Effector memory CD8-positive, alpha-beta T cell (primary cell): ENCODE measurements at places on chromosomes 7 and 10.

- no peak for DNase-seq
- H3K36me3 ChIP-seq: no peaks in the 10 kb centered on the region
- no peaks in the 10 kb centered on the region for H3K4me1 ChIP-seq
- no peak overlapping the region for H3K4me3 ChIP-seq
Observed at GRCh38 chr10:37552881-37553280, 304.5 kb downstream of the ZNF248 start.

GRCh38 chr10:45505311-45505710 is 131.3 kb downstream of the ALOX5 start:
- H3K4me3 ChIP-seq: no peak overlapping the region
- no peaks in the 10 kb centered on the region for H3K27me3 ChIP-seq
- peaks cover 6% of the 10 kb centered on the region for H3K36me3 ChIP-seq
- no peak for DNase-seq
- H3K27ac ChIP-seq: no peak overlapping the region

DNA sequence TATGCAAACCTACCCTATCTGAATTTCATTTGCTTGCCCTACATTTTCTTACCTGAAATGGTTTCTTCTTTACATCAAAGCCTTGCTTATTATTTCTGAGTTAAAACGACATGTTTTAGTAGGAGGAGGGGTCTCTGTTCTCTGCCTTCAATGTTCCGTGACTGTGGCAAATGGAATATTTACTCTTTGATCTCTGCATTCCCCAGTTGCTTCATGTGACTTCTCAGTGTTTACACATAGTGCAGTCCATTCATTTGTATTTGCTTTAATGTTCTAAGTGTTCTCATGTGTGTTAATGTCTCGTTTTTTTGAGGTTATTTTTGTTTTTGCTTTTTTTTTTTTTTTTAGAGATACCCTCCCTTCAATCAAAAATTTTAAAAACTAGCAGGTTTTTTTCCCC is 75.8 kb downstream of the GNAI1 start:
- no peaks in the 10 kb centered on the region for H3K4me1 ChIP-seq
- no peak for DNase-seq
- no peaks in the 10 kb centered on the region for H3K27me3 ChIP-seq
- no peak overlapping the region for H3K4me3 ChIP-seq

- H3K4me1 ChIP-seq: peaks cover 27% of the 10 kb centered on the region
- DNase-seq: no peak
- H3K4me3 ChIP-seq: no peak overlapping the region
- H3K27me3 ChIP-seq: no peaks in the 10 kb centered on the region
Observed at GRCh38 chr10:378930-379704, 243.9 kb downstream of the ZMYND11 start.

DNA sequence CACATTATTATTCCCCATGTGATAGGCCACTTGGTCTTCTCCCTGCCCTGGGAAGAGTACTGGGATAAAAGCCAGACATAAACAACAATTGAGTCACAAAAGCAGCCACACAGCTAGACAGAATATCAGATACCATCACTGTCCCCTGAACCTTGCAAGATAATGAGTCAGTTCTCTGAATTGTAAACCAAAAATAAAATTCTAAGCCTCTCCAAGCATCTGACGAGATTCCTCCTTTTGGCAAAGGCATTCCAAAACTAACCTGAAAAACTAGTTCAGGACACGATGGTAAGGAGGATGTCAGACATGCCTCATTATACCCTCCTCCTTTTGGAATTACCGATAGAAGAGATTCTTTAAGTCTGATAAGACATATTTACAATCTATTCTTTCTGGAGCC is 450.7 kb downstream of the HTR7 start:
- H3K36me3 ChIP-seq: no peaks in the 10 kb centered on the region
- H3K27ac ChIP-seq: no peak overlapping the region
- no peaks in the 10 kb centered on the region for H3K4me1 ChIP-seq
- no peak for DNase-seq
- no peak overlapping the region for H3K4me3 ChIP-seq

GRCh38 chr7:81232084-81232799 is 313.4 kb upstream of the SEMA3C start:
- H3K4me1 ChIP-seq: no peaks in the 10 kb centered on the region
- no peaks in the 10 kb centered on the region for H3K36me3 ChIP-seq
- DNase-seq: no peak
- H3K27me3 ChIP-seq: no peaks in the 10 kb centered on the region
- H3K4me3 ChIP-seq: no peak overlapping the region

GRCh38 chr10:920450-920849 is 11.1 kb downstream of the LARP4B start:
- H3K4me3 ChIP-seq: no peak overlapping the region
- H3K27me3 ChIP-seq: no peaks in the 10 kb centered on the region
- DNase-seq: no peak
- H3K4me1 ChIP-seq: peaks cover 38% of the 10 kb centered on the region
- H3K27ac ChIP-seq: peak overlapping the region; percentile 56

- no peak for DNase-seq
- H3K4me3 ChIP-seq: peak overlapping the region; percentile 71
Observed at GRCh38 chr10:19817231-19817933, 1.1 kb downstream of the PLXDC2 start.

DNA sequence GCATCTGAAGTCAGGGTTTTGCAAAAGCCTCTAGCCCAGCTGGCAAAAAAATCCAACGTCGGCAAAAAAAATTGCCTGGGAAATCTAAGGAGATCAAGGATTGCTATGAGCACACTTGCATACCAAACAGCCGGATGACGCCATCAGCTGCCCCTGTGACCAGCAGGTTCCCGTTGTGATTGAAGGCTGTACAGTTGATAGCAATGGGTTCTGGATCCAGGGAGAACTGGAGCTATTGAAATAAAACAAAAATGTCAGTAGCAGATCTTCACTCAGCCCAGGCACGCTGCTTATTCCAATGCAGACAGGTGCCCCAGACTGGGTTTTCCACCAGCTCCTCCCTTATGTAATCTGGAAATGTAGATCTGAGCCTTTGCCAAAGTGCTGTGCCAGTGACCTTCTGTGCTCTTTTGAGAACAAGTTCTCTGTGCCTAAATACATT is 18.7 kb upstream of the CYREN start:
- no peaks in the 10 kb centered on the region for H3K27me3 ChIP-seq
- DNase-seq: no peak
- no peaks in the 10 kb centered on the region for H3K4me1 ChIP-seq
- H3K36me3 ChIP-seq: peaks cover 59% of the 10 kb centered on the region
- no peak overlapping the region for H3K4me3 ChIP-seq

- H3K4me3 ChIP-seq: no peak overlapping the region
- H3K36me3 ChIP-seq: no peaks in the 10 kb centered on the region
- no peaks in the 10 kb centered on the region for H3K27me3 ChIP-seq
- no peaks in the 10 kb centered on the region for H3K4me1 ChIP-seq
Observed at GRCh38 chr10:116490028-116490662, 55.6 kb upstream of the PNLIP start.

DNA sequence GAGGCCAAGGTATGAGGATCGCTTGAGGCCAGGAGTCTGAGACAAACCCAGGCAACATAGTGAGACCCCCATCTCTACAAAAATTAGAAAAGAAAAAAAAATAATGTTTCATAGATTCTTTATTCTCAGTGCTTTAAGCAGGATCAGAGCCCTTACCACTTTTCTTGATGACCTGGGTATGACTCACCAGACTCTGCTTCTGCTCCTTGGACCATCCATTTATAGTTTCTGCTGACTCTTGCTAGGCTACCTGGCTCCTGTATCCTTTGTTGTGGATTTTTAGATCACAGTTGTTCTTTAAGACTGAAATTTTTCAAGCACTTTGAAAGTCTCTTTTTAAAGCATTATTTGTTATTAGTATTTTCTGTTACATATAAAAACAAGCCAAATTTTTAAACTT is 411.1 kb downstream of the GFRA1 start:
- H3K4me3 ChIP-seq: no peak overlapping the region
- H3K27ac ChIP-seq: no peak overlapping the region
- H3K27me3 ChIP-seq: no peaks in the 10 kb centered on the region
- DNase-seq: no peak
- peaks cover 3% of the 10 kb centered on the region for H3K36me3 ChIP-seq

- H3K27me3 ChIP-seq: peaks cover 7% of the 10 kb centered on the region
- H3K4me1 ChIP-seq: no peaks in the 10 kb centered on the region
- H3K4me3 ChIP-seq: no peak overlapping the region
Observed at GRCh38 chr10:48976196-48976595, 36.6 kb upstream of the LRRC18 start.

GRCh38 chr10:123548770-123549169 is 117.4 kb upstream of the GPR26 start:
- H3K4me1 ChIP-seq: no peaks in the 10 kb centered on the region
- H3K27me3 ChIP-seq: peaks cover 22% of the 10 kb centered on the region
- no peaks in the 10 kb centered on the region for H3K36me3 ChIP-seq
- DNase-seq: no peak
- no peak overlapping the region for H3K27ac ChIP-seq
- H3K4me3 ChIP-seq: no peak overlapping the region

DNA sequence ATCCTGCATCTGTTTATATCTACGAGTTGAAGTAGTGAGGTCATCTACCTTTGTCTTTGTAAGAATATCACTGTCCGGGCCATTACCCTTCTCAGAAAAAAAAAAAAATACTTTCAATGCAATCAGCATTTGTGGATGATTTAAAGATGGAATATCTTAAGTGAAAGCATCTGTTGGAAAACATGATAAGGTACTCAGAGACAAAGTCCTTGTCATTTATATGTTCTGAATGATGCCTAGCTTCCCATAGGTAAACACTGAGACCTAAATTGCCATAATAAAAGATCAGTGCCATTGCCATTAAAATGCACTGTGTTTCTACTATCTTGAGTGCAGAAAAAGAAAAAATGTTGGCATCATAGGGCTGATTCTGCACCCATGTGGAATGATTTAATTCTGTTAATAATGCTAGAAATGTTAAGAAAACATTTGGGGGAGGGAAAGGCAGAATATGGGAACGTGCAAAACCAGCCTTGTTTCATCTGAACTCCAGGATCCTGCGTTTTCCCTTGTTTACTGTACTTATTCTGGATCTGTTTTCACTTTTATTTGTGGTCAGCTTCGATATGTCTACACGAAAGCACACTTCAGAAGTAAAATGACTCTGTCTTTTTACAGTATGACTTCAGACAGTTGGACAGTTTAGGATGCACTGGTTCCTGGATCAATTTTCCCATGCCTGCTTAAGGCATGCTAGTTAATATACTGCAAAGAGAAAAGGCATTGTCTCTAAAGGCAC is 669.8 kb downstream of the SUGCT start:
- no peak for DNase-seq
- H3K27me3 ChIP-seq: no peaks in the 10 kb centered on the region
- H3K4me1 ChIP-seq: no peaks in the 10 kb centered on the region
- H3K27ac ChIP-seq: no peak overlapping the region
